T-cell (primary cell): ENCODE measurements at places on chromosomes 16 and 17. TPM values are rescaled to one million over a fixed set of nuclear protein-coding genes. Genes with fewer than 3 reads are reported as not detected.

DNA sequence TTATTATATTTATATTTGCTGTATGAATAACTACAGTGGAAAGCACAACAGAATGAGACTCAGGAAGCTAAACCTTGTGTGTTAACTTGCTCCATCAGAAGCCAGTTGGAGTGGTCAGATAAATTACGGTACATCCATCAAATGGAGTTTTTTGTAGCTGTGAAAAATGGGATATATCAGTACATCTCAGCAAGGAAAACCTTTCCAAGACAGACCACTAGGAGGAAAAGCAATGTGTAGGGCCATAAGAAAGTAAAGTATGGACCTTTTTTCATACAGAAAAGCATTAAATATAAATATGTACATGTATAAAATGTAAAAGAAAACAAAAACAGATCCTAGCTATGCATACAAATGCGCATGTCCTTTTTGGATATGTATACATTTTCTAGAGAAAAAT is 403.8 kb upstream of the CDH11 start:
- H3K4me3 ChIP-seq, result no peak overlapping the region
- no peaks in the 10 kb centered on the region for H3K36me3 ChIP-seq
- no peak for DNase-seq

UTS2R gene
- total RNA-seq, result not detected

KRTAP1-5 gene
- total RNA-seq, result not detected

DNA sequence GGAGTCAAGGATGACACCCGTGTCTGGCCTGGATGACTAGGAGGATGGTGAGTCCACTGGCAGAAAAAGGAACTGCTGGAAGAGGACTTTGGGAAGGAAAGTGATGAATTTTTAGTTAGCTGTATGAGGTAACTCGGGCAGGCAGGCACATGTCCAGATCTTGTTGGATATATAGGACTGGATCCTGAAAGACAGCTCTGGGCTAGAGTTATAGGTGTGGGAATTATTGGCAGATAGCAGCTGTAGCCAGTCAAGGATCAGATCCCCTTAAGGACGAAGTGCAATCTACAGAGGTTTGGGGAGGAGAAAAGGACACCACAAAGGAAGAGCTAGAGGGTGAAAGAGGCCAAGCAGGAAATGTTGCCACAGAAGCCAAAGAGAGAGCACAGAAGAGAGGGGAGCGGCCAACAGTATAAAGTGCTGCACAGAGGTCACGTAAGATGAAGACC is 10.1 kb downstream of the CYB5D1 start:
- peaks cover 2% of the 10 kb centered on the region for H3K36me3 ChIP-seq
- peaks cover 21% of the 10 kb centered on the region for H3K4me1 ChIP-seq
- no peak overlapping the region for H3K4me3 ChIP-seq
- H3K27me3 ChIP-seq, result no peaks in the 10 kb centered on the region
- DNase-seq, result no peak

UBB gene
- total RNA-seq, result 892 TPM
